LoVo (cell line): ENCODE measurements at places on chromosomes 4 and X.
A peak's percentile ranks its signal among the peaks of the same experiment; 100 is the strongest.

- DNase-seq: peak; percentile 60
Observed at GRCh38 chr4:106898621-106899230, 137.4 kb downstream of the DKK2 start.

GRCh38 chr4:57053508-57053907, 56.7 kb downstream of the IGFBP7 start:
- DNase-seq: no peak

DNA sequence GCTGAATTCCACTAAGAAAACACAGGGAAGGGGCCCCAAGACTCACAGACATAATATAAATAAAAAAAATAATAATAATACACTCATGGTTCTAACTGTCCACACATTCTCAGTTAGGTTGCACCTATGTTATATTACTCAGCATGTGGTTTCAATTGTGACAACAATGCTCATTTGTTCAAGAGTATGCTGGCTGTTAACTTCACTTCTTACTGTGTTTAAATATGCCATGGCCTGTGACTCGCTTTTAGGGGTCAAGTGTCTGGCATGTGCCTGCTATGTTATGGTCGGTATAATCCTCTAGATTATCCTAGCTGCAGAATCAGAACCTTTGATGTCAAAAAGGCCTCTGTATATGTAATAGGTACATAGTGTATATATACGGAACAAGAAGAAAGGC, 324.8 kb upstream of the INTU start:
- DNase-seq: no peak

DNA sequence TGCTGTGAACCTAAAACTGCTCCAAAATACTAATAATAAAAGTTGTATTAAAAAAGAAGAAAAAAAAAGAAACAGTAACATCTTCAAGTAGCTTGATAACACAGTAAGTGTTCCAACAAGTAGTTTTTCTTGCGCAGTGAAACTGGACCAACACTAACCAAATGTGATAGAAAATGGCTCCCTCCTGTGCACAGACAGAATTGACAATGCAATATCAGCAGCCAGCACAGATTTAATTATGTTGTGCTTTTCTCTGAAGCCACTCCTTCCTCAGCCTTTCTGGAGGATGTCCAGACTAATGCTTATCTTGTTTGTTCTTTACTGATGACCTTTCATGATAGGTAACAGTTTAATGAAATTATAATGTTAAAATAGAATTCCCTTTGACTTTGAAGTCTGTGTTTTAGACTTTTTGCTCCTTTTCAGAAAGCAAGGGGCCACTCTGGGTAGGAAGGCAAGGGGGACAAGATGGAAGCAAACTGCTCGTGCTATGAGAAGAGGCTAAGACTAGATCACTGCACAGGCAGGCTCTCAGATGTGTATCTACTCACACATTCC, 147.1 kb upstream of the RPL34 start:
- no peak for DNase-seq

DNA sequence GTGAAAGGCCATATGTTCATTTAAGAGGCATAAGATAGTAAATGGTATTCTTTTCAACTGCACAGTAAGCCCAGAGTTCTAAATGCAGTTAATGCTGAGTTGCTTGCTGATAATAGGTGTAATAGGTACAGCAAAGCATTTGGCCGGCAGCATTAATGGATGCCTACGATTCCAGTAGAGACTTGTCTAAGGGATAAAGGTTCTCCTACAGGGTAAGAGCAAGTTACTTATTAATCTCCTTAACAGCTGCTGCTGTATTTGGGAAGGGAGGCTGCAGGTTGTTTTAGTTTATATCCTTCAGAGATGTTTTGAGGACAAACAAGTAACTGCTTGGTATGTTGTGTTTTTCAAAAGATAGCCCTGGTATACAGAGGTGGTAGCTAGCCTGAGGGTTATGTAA, 16.8 kb downstream of the TSPAN7 start:
- DNase-seq: no peak

- DNase-seq: no peak
Observed at GRCh38 chrX:123993326-123993725, 31.8 kb downstream of the STAG2 start.

- DNase-seq: no peak
Observed at GRCh38 chr4:113090954-113091353, 41.5 kb downstream of the ANK2 start.

DNA sequence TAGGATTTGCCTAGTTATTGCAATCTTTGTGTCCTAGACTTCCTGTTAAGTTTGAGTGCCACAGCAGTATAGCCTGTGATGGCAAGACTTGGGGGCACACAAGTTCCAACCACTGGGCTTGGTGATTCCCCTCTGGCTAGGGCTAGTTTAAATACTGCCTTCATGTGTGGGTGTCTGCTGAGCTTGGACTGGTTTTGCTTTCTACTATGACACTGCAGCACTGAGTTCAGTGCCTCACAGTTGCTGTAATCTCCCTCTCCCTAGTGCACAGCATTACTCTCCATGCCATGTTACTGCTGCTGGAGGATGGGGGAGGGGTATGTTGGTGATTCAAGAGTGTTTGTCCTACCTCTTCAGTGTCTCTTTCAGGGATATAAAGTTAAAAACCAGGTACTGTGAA, 379.6 kb downstream of the IL15 start:
- no peak for DNase-seq
